ENCODE measurements at places on chromosomes 16 and 17.

GRCh38 chr17:81396278-81396721, 1.0 kb downstream of the BAHCC1 start:
- DNase-seq, result no peak

- no peak for DNase-seq
Measured at GRCh38 chr17:40828454-40829044, 6.1 kb upstream of the KRT10 start.

GRCh38 chr17:81488276-81488860, 24.2 kb downstream of the ACTG1 start:
- no peak for DNase-seq

DNA sequence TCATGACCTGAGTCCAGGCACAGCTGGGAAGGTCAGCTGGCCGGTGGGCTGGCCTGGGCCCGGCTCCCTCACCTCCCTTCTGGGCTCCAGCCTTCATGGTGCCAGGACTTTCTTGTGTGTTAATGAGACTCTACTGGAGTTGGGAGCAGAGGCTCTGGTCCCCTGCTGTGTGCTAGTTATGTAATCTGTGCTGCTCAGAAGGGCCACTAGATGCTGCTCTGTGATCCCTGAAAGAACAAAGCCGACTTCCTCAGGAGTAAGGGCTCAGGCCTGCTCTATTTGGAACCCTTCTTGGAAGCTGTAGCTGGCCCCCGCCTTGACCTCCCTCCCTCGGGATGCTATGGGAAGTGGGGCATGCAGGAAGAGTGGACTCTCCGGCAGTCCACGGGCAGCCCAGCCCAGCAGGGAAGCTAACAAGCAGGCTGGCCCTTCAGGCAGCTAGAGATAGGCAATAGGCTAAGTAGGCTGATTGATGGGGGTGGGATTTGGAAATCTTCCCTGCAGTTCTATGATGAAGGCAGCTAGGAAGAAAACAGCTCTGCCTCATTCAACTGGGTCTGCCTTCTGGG, 3.3 kb upstream of the CDK5R1 start:
- no peak for DNase-seq

GRCh38 chr17:29642171-29642611, 19.5 kb upstream of the CORO6 start:
- DNase-seq, result no peak

- no peak for DNase-seq
Measured at GRCh38 chr17:74304184-74304583, 21.8 kb upstream of the KIF19 start.

DNA sequence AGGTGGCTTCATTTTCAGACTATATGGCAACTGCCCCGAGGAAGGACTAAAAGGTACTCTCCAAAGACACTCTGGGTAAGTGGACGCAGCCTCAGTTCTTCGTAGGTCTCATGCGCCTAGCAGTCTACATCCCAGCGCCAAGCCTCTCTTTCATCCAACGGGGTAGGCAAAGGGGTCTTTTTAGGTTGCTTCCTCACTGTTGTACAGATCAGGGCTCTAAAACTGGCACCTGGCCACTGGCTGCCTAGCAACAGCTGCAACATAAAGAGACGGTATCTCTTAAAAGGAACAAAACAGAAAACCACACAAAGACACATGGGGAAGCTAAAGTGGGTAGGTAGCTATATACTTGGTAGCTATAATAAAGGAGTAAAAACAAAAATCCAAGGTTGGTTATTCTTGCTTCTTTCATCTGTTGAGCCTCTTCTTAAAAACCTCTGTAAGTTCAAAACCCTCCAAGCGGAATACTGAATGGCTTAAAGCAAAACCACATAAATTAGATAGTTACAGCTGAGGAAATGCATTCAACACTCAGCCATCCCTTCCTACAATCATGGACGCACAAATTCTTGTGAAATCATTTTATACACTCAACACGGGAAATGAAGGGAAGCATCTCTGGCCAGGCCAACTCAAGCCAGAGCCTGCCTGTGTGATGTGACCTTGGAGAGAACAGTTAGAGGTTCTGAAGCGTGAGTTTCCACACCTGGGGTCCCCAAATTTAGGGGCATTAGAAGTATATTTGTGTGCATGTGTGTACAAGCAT, 22.7 kb downstream of the CYTH1 start:
- DNase-seq, result no peak

DNA sequence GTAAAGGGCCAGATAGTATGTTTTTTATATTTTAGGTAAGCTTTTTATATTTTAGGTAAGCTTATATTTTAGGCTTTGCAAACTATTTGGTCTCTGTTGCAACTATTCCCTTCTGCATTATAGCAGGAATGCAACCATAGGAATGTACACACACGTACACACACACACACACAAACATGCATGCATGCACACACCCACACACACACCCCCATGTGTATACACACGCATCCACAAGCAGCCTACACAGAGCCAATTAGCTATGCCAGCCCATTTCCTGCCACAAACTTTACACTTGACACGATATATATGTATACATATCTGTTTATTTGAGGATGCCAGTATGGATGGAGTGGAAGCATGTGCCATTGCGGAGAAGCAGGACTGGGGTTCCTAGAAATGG, 7.5 kb upstream of the TRPV3 start:
- no peak for DNase-seq

- no peak for DNase-seq
Measured at GRCh38 chr16:7456211-7456610, 123.6 kb downstream of the RBFOX1 start.

DNA sequence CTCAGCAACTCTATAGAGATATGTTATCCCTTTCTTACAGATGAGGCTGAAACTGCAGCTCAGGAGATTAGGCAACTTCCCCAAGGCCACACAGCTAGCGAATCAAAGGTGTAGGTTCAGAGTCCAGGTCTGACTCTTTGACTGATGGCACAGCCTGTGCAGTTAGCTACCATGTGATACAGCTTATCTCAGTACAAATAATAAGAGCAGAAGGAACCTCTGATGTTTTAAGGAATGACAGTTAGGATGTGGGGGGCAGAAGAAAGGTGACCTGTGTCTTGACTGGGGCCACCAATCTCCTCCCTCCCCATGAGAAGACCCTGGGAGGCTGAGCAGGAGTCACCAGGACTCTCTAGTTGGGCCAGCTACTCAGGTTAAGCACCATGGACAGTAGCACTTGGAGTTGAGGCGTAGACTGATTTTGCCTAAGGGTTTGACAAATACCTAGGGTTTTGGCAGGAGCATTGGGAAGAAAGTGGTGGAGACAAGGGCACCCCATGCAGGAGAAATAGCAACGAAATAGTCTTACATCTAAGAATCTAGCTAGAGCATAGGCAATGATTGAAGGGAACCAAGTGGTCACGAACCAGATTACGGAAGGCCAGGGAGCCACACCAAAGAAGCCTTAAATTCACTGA, 22.8 kb upstream of the ACSM2B start:
- DNase-seq, result no peak

DNA sequence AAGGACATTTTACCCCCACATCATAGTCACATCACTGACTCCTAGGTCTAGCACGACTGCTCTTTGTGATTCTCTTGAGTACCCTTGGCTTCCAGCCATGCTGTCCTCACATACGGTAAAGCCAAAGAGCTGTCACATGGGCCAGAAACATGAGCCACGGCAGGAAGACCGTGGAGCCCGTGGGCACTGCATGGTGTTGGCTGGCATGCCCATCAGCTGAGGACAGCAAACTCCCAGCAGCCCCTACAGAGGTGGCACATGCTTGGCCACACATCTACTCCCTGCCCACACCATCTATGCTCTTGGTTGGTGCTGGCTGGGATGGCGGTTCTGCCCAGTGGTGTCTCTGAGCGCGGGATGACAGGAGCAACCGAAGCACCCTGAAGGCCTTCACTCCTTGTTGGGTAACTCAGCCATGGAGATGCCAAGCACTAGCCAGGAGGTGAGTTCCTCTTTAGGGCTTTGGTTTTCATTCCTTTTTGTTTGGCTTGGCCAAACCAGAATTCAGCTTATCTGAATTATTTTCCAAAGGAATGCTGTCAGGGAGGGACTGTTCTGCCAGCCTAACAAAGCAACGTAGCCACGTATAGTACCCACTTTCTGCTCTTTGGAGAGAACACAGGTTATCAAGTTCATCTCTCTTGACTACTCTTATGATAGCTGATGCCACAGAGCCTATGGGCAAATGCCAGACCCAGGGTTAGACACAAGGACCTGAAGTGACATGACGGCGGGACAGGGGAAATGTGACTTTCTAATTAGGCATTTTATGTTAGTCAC, 10.0 kb downstream of the TNFAIP1 start:
- no peak for DNase-seq

DNA sequence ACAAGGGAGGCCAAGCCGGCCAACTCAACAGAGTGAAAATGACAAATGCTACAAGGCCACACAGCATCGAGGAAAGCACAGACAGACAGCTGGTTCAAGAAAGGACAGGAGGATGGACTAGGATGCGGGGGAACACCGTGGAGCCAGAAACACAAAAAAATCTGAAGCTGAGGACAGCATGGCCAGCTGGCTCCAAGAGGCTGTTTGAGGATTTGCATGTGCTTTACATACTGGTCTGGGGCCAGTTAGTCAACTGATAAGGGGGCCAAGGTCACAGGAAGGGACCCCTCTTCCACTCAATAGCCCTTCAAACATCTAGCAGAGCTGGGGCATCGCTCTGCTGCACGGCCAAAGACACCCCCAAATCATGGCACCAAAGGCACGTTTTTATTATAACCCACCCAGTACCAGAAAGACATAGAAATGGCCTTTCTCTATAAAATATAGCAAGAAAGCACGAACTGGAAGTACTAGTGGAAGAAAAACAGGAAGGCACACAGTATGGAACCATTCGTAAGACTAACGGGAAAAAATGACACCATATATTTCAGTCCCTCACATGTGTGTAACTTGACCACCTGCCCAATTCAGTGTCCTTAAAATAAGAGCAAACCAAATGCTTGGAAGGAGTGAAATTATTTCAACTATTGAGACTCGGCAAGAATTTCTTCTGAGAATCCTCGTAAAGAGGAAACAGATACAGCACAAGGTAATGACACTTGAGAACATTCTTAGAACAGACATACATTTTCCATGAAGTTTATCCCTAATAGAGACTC, 7.8 kb upstream of the SRL start:
- DNase-seq, result no peak

GRCh38 chr17:42675348-42675964, 1.3 kb downstream of the PLEKHH3 start:
- DNase-seq, result no peak

DNA sequence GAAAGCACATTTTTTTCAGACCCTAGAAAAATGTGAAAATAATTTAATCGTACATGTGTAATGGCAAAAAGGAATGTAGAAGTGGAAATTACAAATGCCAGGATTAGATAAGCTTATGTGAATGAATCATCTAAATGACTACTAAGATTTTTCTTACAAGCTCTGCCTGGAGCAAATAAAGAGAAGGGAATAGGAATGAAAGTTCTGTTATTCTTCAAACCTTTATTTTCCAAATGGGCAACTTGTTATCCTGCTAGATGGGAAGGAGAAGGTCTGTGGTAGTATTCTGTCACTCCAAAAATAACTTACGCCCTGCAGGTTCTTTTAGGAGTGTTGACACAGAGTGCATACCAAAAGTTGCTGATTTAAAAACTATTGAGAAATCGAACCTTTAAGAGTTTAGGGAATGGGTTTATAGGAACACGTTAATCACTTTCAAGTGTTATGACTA, 9.7 kb downstream of the CTCF start:
- DNase-seq, result no peak

DNA sequence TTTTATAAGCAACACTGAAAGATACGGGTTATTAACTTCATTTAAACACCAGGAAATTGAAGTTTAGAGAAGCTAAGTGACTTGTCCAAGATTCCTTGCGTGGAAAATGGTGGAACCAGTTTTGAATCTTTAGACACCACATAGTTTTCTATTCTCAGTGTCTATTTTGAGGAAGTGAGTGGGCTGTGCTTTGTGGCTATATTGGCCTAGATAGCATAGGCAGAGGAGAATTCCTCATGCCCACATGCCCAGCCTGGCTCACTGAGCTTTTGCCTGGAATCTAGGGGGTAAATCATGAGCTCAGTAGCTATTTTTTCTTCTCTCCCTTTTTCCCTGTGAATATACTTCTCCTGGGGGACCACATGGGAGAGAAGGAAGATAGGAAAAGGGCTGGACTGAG, 431.3 kb downstream of the HS3ST3B1 start:
- DNase-seq, result no peak

GRCh38 chr17:78026381-78026780, 67.9 kb downstream of the TNRC6C start:
- no peak for DNase-seq

DNA sequence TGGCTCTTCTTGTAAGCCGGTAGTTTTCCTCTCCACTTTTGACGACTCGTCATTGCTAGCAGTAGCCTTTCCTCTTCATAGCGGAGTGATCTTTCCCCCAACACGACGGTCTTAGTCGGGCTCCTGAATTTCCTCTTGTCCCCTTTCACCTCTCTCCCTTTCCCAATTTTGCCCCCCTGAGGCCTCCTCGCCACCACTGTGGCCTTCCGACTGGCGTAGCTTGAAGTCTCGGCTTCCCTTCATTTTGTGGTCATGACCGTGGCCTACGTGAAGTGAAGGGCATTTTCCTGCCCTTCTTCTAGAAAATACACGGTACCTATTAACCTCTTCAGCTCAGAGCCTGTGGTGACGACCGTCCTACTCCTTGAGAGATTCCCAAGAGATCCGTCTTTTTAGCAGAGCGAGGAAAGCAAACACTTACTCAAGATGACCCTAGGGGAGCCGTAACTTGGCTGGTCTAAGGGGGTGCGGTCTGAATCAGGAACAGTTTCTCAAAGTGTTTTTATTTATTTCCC, 787 bp downstream of the PRKAR1A start:
- DNase-seq, result no peak

- DNase-seq, result no peak
Measured at GRCh38 chr17:69762766-69763165, 312.3 kb upstream of the KCNJ16 start.

- no peak for DNase-seq
Measured at GRCh38 chr17:78922816-78923498, 2.2 kb downstream of the TIMP2 start.

GRCh38 chr17:58703137-58703915, 10.9 kb downstream of the RAD51C start:
- DNase-seq, result no peak

DNA sequence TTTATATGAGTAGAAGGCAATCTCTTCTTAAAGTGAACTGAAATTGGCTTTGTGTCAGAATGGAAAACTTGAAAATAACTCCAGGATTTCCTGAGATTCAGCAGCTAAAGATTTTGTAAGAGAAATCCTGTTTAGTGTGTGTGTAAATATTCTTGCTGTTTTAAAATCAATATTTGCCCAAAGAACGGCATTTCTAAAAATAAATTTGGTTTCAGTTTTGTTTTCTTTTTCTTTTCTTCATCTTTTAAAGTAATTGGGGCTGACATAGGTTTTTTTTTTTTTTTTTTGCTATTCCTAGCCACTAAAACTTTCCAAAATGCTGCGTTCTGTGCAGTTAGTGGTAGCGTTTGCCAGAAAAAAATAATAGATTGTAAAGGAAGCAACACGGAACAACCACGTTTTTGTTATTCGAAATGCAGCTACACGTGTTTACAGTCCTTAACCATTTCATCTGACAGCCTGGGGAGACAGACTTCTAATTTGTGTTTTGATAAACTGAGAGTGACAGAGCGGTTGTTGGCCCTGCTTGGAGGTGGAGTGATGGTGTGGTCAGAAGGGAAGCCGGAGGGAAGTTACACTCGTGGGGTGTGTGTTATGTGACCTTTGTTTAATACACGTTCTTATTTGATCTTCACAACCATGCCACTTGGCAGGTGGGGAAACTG, 21.6 kb upstream of the SMPD3 start:
- DNase-seq, result no peak

- DNase-seq, result no peak
Measured at GRCh38 chr16:49828533-49829267, 27.2 kb downstream of the ZNF423 start.

- no peak for DNase-seq
Measured at GRCh38 chr16:31327646-31328225, 27.2 kb upstream of the ITGAX start.
